ENCODE measurements at places on chromosomes 16 and 17.

DNA sequence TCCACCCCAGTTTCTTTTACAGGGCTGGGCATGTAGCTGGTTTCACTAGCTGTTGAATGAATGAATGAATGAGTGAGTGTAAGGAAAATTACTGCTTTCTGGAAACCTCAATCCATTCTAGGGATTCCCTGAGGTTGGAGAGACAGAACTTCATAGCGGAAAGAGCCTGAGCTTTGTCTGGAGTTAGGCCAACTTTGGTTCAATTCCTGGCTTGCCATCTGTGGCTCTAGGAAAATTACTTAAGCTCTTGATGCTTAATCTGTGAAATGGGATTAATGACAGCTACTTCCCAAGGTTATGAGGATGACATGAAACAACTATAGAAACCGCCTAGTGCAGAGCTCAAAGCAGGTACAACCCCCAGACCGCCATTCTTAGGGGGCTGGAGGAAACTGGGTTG, 76.3 kb upstream of the AXIN2 start:
- no peak for DNase-seq

DNA sequence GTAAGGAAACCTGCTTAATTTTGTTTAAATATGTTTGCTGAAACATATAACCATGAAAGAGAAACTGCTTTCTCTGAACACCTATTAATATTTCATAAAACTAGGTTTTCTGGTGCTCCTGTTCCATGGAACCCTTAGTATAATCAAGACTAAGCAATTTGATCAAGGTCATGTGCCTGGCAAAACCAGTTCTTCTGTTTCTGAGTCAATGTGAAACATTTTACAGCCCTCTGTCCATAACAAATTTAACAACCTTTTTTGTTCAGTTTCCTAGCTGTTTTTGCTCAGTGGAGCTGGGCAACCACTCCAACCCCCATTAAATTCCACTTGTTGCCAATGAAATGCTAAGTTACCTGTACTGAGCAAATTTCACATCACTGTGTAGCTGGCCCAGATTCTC, 344.0 kb downstream of the CA10 start:
- DNase-seq = no peak

DNA sequence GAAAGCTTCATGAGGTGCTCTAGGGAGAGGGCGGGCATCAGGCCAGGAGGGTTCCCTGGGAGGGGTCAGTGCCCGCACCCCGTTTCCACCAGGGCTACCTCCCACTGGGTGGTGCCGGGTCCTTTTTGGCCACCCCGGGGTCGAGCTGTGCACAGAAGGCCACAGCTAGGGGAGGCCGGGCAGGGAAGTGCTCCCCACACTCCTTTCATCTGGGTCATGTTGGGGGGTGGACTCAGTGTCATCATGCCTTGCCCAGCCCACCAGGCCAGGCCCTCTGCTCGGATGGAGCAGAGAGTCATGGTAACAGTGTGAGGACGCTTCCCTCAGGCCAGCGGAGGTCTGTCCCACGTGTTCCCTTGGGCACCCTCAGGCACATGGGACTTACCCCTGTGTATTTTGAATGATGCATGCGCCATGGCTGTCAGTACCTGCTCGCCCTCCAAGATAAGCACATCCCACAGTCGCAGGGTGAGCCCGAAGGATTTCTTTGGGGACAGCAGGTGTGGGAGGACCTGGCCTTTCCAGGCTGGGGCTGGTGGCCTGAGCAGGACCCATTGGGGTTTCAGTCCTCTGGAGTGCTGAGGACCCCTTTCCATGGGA, 46.4 kb downstream of the TNFRSF13B start:
- DNase-seq = no peak

DNA sequence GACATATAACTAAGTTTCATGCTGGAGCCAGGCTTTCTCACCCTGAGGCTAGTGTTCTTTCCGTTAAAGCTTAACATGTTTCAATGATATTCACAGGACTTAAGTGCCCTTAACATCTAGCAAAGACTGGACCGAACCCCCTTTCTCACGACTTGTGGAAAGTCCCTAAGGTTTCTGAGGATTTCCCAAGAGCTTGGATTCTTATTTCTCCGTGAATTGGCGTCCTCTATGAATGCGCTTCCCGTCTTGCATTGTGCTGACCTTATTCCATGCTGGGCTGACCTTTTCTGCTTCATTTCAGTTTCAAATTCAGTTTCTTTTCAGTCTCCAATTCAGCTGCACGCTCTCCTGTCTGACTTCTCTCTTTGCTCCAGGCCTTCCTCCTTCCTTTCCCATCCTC, 206.4 kb downstream of the HS3ST3A1 start:
- DNase-seq = no peak

GRCh38 chr17:74027444-74027843, 176.0 kb upstream of the RPL38 start:
- no peak for DNase-seq

DNA sequence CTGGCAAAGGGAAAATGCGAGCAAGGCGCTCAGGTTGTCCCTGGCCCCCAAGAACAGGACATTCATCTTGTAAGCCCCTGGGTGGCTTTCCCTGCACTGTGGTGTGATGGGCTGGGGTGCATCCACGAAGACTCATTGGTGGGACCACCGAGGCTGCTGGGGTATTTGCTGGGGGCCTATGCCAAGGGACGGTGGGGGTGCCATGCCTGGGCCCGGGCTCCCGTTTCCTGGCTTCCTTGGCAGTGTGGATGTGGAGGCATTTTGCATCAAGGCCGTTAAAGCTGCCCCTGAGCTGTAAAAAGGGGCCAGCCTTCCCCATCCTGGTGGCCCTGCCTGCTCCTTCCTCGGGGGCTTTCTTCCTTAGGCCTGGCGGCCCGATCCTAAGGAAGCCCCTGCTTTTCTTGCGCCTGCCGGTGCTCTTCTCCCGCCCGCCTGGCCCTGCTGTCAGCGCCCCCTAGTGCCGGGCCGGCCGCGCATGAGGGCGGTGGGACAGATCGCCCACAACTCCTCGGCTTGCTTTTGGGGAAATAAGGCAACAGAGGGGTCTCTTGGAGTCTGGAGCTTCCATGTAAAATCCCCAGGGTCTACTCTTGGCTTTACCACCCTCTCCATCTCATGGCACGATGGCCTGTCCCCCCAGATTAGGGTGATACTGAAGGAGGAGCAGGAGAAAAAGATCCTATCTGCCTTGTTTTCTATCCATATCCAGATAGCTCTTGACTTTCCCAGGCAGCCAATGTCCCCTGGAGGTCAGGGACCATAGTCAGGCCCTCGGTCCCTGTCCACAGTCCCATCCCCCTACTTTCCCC, 9.8 kb upstream of the TBX2 start:
- no peak for DNase-seq
